ENCODE measurements at places on chromosomes 12 and 14.

DNA sequence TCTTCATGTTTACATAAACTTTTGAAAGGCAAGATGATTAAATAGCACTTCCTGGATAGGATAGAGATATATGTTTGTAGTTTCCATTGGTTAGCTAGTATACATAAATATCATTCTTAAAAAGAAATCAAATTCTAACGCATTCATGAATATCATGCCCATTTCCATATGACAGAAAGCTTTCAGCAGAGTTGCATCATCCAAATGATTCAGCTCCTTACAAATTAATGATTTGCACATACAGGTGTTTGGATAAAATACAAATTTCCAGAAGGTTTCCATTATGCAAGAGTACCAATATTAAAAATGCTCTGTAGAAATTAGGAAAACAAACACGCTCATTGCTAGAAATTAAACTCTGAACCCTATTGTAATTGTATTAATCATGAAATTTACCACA is 264.4 kb downstream of the FOXG1 start:
- DNase-seq: no peak

DNA sequence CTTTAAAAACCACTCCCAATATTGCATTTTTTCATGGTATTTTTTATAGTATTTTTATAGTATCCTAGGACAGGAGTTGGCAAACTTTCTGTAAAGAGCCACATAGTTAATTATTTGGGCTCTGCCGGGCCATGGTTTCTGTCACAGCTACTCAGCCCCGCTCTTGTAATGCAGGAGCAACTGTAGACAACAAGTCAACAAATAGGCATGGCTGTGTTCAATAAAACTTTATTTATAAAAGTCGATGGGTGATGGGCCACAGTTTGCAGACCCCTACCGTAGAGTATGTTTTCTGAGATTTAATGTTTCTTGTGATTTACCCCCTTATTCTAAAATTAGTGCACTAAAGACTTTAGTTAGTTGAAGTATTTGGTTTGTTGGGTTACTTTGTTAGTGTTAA is 25.5 kb downstream of the MDM2 start:
- no peak for DNase-seq

GRCh38 chr12:77609016-77609415 is 221.7 kb upstream of the NAV3 start:
- DNase-seq: no peak

DNA sequence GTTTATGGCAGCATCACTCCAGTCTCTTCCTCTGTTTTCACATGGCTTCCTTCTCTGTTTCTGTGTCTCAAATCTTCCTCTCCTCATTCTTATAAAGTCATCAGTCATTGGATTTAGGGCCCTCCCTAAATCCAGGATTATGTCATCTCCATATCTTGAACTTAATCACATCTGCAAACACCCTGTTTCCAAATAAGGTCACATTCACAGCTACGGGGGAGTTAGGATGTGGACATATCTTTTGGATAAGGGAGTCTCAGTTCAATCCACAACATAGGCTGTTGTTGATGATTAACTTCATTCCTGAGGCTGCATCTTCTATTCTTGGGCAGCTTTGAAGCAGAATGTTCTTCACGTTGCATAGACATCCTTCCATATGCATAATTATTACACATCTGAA is 40.3 kb upstream of the NTF3 start:
- no peak for DNase-seq

DNA sequence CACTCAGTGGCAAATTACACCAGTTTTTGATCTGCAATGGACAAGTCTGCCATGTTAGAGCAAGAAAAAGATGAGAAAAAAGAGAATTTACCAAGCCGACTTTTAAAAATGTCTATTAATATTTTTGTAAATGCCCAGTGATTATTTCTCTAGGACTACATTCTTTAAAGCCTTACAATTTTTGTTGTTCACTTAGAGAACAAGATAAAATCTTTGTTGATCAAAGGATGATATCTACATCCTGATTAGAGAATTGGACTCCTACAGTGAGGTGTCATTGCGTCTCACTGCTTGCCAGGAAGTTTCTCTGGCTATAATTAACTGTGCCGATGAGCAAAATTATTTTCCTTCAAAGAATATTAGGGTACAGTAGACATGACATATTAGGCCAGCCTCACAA is 1.7 kb upstream of the CFAP54 start:
- DNase-seq: no peak

- no peak for DNase-seq
Measured at GRCh38 chr14:85439696-85440328, 90.1 kb upstream of the FLRT2 start.

- no peak for DNase-seq
Measured at GRCh38 chr12:90970471-90970870, 15.5 kb upstream of the CCER1 start.

DNA sequence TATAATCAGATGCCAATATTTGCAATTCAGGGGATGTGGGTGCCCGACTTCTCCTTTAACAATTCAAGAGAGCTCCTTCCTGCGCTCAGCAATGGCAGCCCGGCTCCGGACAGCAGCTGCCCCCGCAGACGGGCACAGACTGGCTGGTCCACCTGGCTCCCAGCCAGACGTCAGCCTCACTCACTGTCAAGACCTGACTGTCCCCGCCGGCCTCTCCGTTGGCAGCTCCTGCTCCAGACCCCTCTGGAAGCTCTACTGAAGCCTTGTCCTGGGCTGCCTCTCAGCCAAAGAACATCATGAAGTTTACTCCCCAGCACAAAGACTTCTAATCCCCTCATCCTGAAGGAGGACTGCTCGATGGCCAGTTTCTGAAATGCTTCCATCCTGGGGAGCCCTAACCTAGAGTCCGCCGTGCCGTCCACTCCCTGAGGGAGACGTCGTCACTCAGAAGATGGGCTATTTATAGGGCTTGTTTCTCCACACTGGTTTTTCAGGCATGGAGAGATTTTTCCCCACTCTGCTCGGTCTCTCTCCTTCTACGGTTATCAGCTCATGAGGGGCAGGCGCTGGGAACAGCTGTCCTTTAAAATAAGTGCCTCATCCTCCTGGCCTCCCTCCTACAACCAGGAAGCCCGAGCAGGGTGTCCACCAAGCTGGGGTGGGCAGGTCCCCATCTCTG is 126.2 kb downstream of the RFLNA start:
- DNase-seq: no peak

DNA sequence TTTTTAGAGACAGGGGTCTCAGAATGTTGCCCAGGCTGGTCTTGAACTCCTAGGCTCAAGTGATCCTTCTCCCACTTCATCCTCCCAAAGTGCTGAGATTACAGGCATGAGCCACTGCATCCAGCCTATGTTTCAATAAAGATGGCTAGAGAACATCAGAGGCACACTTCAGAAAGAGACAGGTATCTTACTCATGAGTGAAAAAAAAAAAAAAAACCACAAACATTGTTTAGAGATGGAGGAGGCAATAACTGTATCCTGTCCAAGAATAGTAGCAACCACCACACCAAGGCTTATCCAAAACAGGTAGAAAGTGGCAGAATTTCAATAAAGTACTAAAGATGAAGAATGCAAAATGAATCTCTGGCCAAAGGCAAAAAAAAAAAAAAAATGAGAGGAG is 30.3 kb downstream of the EEA1 start:
- DNase-seq: no peak

GRCh38 chr12:121537814-121538698 is 42.8 kb downstream of the KDM2B start:
- no peak for DNase-seq

DNA sequence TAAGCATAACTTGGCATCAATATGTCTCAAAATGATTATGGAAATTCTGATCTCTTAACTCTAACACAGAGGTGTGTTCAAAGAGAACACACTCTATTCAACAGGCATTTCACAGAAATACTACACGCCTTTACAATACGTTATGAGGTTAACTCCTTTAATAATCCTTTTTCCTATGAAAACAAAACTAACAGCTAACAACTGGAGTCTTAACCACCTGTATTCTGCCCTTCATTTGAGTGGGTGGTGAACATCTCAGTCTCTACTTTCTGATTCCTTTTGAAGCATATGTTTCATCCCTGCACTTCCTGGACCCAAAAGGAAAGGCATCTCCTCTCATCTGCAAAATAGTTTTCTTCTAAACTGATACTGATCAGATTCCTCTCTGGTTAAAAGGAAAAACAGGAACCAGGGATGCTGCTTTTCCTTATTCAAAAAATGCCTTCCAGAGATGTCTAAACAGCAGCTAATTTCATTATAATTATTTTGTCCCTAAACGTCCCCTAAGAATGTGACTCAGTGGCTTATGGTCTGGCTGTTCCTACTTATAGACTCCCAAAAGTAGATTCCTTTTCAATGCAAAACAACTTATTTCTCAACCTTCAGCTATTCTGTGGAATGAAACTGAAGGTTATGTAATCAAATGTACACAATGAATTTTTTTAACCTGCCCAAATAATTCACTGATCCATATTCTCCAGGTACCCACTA is 24.1 kb downstream of the ITPR2 start:
- no peak for DNase-seq

DNA sequence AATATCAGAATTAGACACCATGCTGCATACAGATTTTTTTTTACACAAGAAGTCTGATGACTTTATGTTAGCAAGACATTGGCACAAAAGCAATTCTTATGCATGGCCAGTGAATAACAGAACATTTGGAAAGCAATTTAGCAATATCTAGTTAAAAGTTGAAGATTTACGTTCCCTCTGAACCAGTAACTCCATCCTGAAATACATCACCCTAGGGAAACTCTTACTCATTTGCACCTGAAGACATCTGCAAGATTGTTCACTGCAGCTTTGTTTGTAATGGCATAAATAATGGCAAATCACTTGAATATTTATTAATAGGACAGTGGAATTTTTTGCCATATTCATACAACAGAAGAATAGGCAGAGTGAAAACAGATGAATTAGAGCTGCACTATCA is 670.0 kb upstream of the NOVA1 start:
- no peak for DNase-seq

DNA sequence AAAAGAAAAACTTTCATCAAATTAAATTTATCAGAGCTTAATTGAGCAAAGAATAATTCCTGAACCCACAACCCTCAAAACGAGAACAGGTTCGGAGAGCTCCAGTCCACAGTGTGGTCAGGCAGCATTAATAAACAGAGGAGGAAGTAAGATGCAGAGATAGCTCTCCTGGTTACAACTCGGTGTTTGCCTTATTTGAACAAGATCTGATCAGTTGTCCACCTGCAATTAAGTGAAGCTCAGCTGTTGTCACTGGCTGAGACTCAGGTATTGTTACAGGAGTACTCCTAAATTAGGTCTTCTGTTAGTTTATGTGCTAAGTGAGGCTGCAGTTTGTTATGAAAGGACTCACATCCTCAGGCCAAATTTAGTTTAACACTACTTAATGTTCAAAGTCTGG is 451.4 kb upstream of the PDE3A start:
- no peak for DNase-seq

- no peak for DNase-seq
Measured at GRCh38 chr14:93323600-93324174, 9.1 kb downstream of the BTBD7 start.

DNA sequence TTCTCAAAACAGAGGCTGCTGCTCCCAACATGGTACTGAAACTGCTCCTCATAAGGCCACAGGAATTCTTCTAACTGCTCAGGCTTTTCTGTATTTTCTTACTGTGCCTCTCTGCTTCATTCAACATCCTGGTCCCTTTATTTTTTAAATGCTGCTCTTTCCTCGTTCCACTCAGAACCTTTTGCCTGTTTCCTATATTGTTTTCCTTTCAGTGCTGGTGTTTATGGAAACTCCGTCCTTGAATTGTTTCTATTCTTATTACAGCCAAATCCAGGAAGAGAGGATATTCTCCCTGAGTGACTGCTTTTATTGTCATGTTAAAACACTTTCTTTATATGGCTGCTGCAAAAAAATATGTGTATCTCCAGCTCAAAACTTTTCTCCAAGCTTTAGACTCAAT is 173.0 kb upstream of the E2F7 start:
- no peak for DNase-seq

DNA sequence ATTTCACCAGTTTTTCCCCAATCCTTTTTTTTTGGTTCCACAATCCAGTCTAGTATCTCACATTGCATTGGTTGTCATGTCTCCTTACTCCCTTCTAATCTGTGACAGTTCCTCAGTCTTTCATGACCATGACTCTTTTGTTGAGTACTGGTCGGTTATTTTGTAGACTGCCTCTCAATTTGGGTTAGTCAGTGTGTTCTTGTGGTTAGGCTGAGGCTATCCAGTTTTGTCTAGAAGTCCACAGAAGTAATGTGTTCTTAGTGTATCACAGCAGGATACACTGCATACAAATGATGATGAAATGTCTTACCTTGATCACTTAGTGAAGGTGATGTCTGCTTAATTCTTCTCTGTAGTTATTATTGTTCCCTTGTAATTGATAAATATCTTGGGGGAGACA is 24.8 kb downstream of the PELI2 start:
- DNase-seq: no peak

DNA sequence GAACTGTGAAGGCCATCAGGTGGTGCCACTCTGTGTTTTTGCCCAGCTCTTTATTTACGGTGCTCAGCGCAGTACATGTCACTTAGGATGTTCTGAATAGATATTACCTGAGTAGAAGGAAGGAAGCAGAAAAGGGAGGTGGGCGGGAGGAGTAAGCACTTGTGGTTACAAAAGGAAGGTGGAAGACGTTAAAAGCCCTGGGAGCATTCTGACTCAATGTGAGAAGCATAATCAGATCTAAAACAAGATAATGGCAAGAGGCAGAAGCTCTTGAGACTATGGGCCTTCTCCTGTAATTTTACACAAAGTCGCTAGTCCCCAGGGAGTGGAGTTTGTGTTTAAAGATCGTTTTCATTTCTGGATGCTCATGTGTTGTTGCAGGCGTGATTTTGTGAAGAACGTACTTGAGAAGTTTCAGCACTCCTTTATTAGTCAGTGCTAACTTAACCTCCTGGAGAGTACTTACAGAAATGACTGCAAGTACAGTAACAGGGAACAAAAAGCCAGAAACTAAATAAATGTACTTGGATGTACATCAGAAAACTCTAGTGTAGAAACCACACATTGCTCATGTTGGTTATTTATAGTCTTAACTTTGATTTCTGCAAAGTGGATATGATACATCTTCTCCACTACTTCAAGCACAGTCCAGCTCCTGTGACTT is 1523.5 kb downstream of the AACS start:
- peak; percentile 30 for DNase-seq

- DNase-seq: peak; percentile 82
Measured at GRCh38 chr14:65412856-65413738, 567 bp downstream of the FUT8 start.

DNA sequence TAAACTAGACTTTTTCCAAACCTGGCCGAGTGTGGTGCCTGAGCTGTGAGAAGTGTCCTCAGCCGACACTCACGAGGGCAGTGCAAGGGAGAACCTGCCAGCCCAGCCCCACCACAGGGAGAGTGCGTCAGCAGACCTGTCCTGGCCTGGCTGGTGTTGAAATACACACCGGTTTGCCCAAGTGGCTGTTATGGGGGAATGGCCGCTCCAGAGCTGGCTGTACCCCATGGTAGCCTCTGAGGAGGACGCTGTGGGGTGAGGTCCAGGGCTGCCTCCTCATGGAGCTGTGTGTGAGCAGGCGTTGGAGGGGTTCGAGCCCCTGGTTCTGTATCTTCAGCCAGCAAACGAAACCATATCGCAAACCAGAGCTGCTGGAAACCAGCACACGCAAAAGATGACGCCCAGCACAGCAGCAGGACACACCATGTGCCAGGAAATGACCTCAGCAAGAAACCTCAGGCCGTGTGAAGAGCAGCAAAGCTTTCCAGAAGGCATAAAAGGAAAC is 9.4 kb downstream of the ANKRD9 start:
- DNase-seq: no peak
